Occipital lobe (tissue), 3 donors: ENCODE measurements at places on chromosomes 7 and 10. TPM values are rescaled to one million over a fixed set of nuclear protein-coding genes. Genes with fewer than 3 reads are reported as not detected.

DNA sequence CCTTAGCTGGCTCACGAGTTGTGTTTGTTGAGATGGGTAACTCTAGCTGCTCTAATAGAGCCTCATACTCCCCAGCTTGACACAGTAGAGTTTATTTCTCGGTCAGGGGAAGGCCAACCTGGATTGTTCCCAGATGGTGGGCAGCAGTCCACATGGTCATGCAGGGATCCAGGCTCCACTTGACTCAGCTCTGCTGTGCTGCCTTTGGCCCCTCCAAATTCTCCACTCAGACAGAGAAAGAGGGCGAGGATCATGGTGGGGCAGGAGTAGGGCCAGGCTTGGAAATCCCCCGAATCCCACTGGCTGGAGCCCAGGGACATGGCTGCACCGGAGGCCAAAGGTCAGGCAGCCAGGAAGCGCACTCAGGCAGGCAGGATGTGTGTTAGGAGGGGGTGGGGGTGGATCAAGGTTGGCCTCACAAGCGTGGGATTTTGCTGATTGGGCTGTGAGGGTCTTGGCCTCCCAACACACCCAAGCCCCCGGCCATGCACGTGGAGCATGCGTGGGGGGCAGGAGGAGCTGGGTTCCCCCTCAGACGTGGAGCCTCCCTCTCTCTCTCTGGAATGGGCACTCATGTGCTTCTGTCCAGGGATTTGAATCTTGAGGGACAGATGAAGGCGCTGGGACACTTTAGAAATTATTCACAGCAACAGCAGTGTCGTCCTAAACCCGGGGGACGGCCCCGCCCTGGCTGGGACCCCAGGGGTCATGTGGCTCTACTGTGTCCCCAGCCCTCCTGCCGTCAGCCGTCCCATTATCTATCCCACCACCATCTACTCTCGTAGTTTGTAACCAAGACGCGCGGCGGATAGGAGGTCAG, 44.8 kb downstream of the PDGFA start:
- no peak for DNase-seq

GRCh38 chr10:43172645-43173044, 34.4 kb downstream of the CSGALNACT2 start:
- no peak for DNase-seq

DNA sequence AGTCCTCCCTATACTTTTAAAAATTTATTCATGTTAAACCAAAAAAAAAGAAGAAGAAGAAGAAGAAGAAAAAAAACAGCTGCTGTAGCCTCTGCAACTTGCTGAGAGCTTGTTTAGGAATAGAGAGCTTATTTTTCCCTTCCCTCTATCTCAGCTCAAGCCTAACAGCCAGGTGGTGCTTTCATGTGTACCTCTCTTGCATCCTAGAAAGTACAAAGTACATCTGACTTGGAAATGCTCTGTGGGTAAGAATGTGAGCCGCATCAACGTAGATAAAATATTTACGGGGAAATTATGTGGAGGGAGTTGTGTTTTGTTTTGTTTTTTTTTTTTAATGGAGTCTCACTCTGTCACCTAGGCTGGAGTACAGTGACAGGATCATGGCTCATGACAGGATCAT, 99.6 kb downstream of the PLXDC2 start:
- no peak for DNase-seq

DNA sequence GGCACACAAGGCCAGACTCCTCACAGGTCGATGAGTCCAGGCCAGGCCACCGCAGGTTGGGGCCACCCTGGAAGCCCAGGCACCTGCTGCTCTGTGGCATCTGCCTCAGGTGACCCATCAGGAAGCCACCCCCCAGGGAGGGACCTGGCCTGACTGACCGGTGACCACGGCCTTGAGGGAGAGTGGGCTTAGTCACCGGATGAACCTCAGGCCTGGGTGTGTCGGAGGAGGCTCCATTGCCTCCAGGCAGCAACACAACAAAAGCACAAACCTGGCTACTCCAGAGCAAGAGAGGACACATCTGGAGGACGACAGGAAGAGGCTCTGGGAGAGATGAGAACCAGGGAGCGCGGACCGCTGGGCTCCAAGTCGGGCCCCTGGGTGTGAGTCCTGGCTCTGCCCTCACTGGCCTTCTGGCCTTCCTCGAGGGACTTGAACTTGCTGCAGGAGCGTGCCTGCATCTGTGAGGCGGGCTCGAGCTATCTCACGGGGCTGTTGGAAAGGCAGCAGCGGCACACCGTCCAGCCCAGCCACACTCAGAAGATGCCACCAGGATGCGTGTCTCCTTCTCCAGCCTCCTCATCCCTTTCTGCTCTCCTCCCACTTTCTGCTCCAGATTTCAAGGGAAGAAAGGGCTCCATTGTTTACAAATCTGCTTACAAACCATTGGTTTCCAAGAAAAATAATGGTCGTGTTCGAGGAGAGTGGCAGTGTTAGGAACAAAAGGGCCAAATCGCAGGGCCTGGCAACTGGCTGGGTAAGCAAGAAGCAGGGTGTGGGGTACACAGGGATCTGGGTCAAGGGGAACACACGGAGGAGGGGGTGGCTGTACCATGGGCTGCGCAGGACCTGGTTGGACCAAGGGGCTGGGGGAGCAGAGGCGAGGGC, 152.9 kb downstream of the ADAM12 start:
- DNase-seq, result no peak

GRCh38 chr10:4719036-4719435, 107.0 kb upstream of the AKR1E2 start:
- no peak for DNase-seq

DNA sequence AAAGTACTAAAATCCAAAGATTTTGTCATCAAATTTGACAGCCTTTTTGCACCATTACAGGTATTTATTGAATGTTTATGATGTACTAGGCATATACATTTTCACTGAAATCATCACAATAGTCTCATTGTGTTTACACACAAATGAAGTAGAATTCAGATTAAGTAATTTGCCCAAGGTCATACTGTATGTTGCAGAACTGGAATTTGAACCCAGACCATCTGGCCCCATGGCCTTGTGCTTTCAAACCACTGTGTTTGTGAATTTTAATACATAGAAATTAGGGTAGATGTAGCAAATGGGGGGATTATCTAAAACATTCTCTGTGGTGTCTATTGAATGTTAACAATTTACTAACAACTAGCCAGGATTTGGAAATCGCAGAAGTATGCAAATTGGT, 94.8 kb downstream of the POLL start:
- no peak for DNase-seq

GRCh38 chr10:91779011-91779605, 19.1 kb upstream of the TNKS2 start:
- DNase-seq, result no peak

DNA sequence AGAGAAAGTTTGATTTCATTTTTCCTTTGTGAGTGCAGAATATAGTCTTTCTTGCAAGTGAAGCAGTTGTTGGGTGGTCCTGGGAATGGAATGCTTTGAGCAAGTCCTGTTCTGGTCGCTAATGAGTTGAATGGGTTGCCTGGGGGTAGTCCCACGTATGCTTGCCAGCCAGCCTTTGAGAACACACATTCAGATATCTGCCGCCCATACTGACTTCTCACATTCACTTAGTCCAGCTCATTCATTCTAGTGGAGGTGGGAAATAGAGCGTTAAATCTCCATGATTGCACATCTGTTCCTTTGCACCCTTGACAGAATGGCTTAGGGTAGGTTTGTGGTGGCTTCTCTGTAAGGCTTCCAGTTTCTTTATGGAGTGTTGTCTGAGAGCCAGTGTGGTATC, 256.6 kb downstream of the SORCS3 start:
- DNase-seq, result no peak

GRCh38 chr10:103651333-103651732, 157.8 kb downstream of the NEURL1 start:
- DNase-seq, result no peak

Gene ZNF777
- total RNA-seq, result 4.1 TPM

Gene FFAR4
- not detected for total RNA-seq

Gene R3HCC1L
- total RNA-seq, result 17.3 TPM

Gene AKR1C2
- total RNA-seq, result 22.6 TPM

Gene ERVW-1
- not detected for total RNA-seq

Gene MNX1
- not detected for total RNA-seq

Gene DNTT
- not detected for total RNA-seq

Gene DKK1
- 4.5 TPM for total RNA-seq

Gene PAPOLB
- total RNA-seq, result 0.94 TPM

Gene SGMS1
- 46.5 TPM for total RNA-seq
